ENCODE measurements at places on chromosomes 4 and X. TPM values are rescaled to one million over a fixed set of nuclear protein-coding genes. Genes with fewer than 3 reads are reported as not detected.

Gene JADE3
- 6.1 TPM for total RNA-seq

Gene UGT2B7
- total RNA-seq: not detected

GRCh38 chrX:108199691-108200090, 108.1 kb downstream of the ATG4A start:
- peak; percentile 1 for DNase-seq

DNA sequence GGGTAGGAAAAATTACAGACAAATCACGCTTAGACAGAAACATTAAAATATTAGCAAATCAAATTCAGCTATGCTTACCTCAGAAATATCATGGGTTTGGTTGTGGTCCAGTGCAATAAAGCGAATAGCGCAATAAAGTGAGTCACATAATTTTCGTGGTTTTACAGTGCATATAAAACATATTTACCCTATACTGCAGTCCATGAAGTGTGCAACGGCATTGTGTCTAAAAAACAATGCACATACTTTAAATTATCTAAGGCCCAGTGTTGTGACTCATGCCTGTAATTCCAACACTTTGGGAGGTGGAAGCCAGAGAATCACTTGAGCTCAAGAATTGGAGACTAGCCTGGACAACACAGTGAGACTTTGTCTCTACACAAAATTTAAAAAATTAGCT, 195.7 kb upstream of the IL1RAPL1 start:
- no peak for DNase-seq
